Cortex of kidney (tissue), 1 donor: ENCODE measurements at places on chromosomes 1 and 21.

GRCh38 chr1:91997607-91998195 lies 32.1 kb upstream of the EPHX4 start:
- DNase-seq, result no peak

DNA sequence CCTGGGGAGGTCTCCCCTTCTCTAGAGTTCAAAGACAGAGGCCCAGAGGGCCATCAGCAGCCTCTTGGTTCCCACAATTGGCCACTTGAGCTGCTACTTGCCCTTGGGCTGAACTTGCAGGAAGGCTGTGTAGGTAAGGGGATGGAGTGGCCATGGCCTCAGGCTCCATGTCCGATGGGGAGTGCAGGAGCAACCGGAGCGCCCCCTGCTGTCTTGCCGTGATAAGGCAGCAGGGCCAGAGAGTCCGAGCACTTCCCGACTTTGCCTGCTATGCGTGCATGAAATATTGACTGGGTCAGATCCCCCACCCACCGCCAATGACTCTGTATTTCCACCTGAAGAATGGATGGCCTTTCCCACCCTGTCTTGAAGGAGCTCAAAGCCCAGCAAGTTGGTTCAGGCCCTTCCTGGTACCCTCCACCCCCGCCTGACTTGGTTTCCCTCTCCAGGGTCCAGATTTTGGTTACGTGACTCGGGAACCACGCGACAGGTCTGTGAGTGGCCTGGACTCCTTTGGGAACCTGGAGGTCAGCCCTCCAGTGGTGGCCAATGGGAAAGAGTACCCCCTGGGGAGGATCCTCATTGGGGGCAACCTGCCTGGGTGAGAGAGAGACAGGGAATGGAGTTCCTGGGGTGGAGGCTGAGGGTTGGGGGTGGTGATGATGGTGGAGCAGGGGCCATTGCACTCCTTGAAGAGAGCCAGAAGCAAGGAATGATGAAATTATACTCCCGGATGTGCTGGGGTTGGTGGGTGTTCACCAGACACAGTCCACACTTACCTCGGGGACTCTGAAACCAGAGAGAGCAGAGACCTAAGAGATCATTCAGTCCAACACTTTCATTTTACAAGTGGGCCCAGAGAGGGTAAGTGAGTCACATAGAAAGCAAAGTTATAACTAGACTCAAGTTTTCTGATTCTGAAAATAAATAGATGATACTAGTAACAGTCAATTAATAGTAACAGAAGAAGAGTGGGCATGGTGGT lies 25.6 kb downstream of the PADI3 start:
- no peak for DNase-seq

GRCh38 chr21:36282568-36283230 lies 37.3 kb upstream of the MORC3 start:
- no peak for DNase-seq

- DNase-seq, result no peak
Observed at GRCh38 chr21:42649122-42650032, 4.0 kb upstream of the PDE9A start.
